CD8-positive, alpha-beta memory T cell (primary cell): ENCODE measurements at places on chromosomes 4 and X. TPM values are rescaled to one million over a fixed set of nuclear protein-coding genes. Genes with fewer than 3 reads are reported as not detected.

TREX2 gene
- total RNA-seq, result 1.9 TPM

DNA sequence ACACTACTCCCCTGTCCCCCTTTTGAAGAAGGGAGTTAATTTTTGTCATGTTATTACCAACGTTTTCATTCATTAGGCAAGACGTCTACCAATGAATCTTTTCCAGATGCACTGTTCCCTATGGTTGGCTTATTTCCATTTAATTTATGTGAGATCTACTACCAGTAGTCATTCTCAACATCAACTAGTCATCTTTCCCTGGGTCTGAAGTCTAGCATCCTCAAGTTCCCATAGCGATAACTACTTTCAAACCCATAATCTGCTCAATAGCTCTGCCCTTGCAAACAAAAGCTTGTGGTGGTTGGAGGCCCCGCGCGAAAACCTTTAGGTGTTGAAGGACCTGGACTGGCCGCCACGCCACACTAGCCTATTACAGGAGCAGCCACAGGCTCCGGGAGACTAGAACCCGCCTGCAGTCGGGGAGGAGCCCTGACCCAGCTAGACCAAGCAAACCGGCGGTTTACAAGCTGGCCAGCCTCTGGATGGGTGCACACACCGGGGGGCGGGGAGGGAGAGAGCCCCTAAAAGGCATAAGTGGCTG lies 746 bp downstream of the PPAT start:
- no peaks in the 10 kb centered on the region for H3K36me3 ChIP-seq
- peak overlapping the region; percentile 95 for H3K4me3 ChIP-seq
- H3K27me3 ChIP-seq, result no peaks in the 10 kb centered on the region
- peak overlapping the region; percentile 83 for H3K27ac ChIP-seq

DNA sequence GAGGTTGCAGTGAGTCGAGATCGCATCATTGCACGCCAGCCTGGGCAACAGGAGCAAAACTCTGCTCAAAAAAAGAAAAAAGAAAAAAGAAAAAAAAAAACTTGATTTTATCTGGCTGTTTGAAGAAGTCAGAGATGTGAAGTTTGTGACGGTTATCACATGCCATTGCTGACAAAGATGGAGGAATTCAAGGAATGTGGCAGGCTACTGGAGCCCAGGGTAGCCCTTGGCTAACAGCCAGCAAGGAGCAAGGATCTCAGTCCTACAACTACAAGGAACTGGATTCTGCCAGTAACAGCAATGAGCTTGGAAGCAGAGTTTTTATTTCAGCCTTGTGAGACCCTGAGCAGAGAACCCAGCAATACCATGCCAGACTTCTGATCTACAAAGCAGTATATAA lies 24.3 kb upstream of the TET2 start:
- DNase-seq, result no peak
- no peaks in the 10 kb centered on the region for H3K27me3 ChIP-seq
- H3K4me1 ChIP-seq, result no peaks in the 10 kb centered on the region
- H3K36me3 ChIP-seq, result no peaks in the 10 kb centered on the region

GRCh38 chrX:115067812-115068211 lies 50.4 kb upstream of the IL13RA2 start:
- no peaks in the 10 kb centered on the region for H3K4me1 ChIP-seq
- DNase-seq, result no peak
- H3K36me3 ChIP-seq, result no peaks in the 10 kb centered on the region
- H3K27me3 ChIP-seq, result no peaks in the 10 kb centered on the region
- no peak overlapping the region for H3K4me3 ChIP-seq

- no peaks in the 10 kb centered on the region for H3K27me3 ChIP-seq
- H3K4me1 ChIP-seq, result no peaks in the 10 kb centered on the region
Observed at GRCh38 chr4:15370296-15370695, 57.5 kb upstream of the C1QTNF7 start.

GRCh38 chr4:190015538-190016368 lies 11.3 kb downstream of the FRG2 start:
- peaks cover 21% of the 10 kb centered on the region for H3K27me3 ChIP-seq
- H3K4me1 ChIP-seq, result peaks cover 8% of the 10 kb centered on the region
- no peaks in the 10 kb centered on the region for H3K36me3 ChIP-seq
- no peak overlapping the region for H3K27ac ChIP-seq
- DNase-seq, result no peak
- no peak overlapping the region for H3K4me3 ChIP-seq

- peaks cover 4% of the 10 kb centered on the region for H3K4me1 ChIP-seq
- peak; percentile 44 for DNase-seq
- peak overlapping the region; percentile 43 for H3K4me3 ChIP-seq
Observed at GRCh38 chr4:24472514-24473308, 111.6 kb downstream of the DHX15 start.
